ENCODE measurements at places on chromosomes 7 and 10. TPM values are rescaled to one million over a fixed set of nuclear protein-coding genes. Genes with fewer than 3 reads are reported as not detected.

Gene SLC39A12
- 0.22 TPM for total RNA-seq

Gene CCDC6
- 23.1 TPM for total RNA-seq

Gene FFAR4
- total RNA-seq, result 0.04 TPM

Gene SEMA4G
- 2.3 TPM for total RNA-seq

Gene ANKRD2
- total RNA-seq, result not detected

Gene CHN2
- total RNA-seq, result 6.6 TPM

Gene GARIN1A
- total RNA-seq, result not detected

Gene NAT16
- not detected for total RNA-seq

Gene KEL
- total RNA-seq, result not detected

Gene SPDYE5
- total RNA-seq, result not detected

Gene ANKRD16
- 18.1 TPM for total RNA-seq

Gene SEMA3D
- total RNA-seq, result 0.99 TPM

Gene TMEM229A
- total RNA-seq, result 0.06 TPM

GRCh38 chr10:103609231-103610082 lies 116.0 kb downstream of the NEURL1 start:
- DNase-seq, result no peak

GRCh38 chr10:104220522-104220921 lies 11.6 kb downstream of the CFAP43 start:
- no peak for DNase-seq

- peak; percentile 57 for DNase-seq
Measured at GRCh38 chr10:113252650-113253618, 299.9 kb upstream of the HABP2 start.

DNA sequence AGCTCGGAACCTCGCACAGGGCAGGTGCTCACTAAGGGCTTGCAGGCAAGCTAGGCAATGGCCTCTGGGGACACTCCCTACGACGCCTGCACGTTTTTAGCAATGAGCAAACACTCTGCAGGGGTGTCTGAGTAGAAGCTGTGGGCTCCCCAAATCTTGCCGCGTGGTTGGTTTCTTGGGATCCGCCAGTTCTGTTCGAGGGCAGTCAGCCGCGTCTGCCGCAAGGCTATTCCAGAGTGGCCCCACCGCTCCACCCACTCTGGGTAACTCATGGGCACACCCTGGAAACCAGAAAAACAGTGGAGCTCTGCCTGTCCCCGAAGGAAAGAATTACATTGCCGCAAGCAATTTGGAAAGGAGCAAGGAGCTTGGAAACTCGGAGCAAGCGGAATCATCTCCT lies 189.3 kb upstream of the LYZL2 start:
- DNase-seq, result no peak

- DNase-seq, result no peak
Measured at GRCh38 chr10:29328983-29329382, 40.1 kb downstream of the LYZL1 start.

DNA sequence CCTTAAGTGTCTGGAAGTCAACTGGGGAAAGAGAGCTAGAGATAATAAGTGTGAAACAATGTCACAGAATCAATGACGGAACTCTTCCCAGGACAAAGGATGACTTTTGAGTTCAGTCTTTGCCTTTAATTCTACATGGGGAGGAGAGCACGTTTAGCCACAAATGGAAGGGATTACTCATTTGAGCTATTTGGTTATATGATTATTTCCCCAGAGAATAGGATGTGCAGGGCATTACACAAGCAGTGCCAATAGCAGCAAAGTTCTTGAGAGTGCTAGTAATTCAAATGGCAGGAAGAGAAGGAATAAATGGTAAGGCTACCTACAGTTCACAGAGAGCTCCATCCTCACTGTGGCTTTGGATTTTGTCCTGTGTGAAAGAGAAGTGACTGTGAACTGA lies 6.0 kb downstream of the EGFR start:
- DNase-seq, result no peak

DNA sequence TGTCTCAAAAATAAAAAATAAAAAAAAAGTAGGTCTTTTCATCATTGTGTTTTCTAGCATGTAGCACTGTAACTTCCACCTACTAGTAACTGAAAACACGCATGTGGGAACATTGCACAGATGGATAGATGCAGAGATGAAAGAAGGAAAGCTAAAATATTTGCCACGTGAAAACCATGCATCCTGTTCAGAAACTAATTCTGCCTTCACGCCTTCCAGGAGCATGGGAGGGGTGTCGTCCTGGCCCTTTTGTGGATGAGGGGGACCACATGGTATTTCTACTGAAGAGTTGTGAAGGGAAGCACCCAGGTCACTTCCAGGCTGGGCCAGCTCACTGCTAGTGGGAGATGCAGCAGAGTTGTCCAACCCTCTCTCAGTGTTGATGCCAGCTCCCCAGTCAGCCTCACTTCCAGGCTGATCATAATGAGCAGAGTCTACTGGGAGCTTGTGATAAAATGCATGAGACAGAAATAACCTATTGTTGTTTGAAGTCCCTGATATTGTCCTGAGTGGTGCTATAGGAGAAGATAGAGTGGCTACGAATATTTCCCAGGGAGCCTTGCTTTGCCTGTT lies 287.1 kb upstream of the CELF2 start:
- no peak for DNase-seq

DNA sequence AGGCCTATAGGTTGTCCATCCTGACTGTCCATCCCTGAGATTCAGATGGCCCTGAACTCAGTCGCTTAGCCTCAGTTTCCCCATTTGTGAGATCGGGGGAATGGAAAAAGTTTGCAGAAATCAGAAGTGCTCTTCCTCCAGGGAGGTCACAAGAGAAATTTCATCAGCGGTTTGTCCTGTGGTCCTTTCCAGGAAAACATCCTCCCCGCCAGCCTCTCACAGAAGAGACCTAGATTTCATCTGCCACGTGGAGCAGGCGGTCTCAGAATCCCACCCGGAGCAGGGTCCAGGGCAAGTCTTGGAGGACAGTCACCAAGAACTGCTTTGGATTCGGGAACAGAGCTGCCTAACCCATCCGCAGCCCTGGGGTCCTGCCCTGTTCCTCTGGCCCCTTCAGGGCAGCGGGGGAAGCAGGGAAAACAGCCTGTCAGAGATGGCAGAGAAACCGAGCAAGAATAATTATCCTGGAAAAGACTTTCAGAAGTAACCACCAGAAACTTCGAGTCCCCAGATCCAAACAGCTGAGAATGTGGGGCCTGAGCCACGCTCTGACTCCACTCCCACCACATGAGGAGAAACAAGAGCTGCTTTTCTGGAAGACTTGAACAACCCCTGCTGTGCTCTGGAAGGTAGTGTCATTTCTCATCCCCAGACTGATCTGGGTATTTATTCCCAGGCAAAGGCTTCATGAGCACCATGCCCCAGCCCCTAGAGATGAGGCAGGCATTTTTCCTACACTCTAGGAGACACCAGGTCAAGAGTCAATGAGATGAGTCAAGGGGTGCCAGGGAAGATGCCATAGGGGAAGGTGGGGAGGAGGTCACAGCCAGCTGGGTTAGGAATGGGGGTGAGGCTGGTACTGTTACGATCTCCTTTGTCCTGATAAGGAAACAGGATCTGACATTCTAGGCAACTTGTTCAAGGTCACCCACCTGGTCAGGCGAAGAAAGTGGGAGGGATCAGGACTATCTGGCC lies 1.1 kb upstream of the TNS3 start:
- no peak for DNase-seq

GRCh38 chr7:128404143-128404681 lies 5.6 kb downstream of the IMPDH1 start:
- no peak for DNase-seq

DNA sequence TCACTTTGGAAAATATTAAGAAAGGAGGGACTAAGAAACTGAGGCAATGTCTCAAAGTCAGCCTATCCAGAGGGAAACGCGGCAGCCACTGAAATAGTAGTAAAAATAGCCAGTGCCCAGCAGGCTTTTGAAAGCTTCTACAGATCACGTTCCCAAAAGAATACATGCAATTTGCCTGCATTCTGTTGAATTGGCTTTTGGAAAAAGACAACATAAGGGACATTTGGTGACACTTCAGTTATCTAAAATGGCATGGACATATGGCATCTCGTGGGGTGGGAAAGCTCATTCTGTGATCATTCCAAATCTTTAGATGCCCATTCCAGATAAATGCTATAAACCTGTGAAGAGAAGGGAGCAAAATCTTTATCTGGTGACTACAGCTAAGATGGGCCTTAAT lies 82.8 kb upstream of the PDE1C start:
- no peak for DNase-seq

DNA sequence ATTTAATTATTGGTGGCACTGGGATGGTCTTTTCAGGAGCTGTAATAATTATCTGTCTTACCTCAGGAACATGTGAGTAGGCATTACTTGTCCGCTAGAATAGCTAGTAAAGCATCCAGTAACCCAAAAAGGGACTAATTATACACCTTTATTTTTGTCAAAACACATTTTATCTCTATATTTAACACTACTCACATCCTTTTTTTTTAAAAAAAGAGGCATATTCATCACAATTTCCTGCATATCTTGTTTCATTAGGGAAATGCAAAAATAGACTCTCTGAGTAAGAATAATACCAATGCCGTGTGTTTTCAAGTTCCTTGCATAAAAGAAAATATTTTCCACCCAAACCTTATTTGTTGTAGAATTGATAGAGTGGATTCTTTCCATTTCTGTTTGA lies 99.5 kb downstream of the VTI1A start:
- no peak for DNase-seq

DNA sequence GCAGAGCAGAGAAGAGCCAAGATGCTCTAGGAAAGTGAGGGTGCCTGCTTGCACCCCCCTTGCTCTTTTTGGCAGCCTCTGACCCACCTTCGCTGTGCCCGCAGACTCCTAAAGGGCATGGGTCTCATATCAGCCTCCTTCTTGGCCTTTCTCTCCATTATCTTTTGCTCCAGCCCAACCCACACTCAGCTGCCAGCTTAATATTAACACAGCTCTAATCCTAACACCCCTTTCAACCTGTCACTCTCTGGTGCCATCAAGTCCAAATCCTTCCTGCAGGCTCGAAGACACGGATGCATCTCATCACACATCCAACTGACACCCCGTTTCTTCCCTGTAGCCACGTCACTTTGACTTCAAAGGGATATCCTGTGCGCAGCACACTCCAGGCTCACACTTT lies 171.6 kb upstream of the AUTS2 start:
- DNase-seq, result no peak

DNA sequence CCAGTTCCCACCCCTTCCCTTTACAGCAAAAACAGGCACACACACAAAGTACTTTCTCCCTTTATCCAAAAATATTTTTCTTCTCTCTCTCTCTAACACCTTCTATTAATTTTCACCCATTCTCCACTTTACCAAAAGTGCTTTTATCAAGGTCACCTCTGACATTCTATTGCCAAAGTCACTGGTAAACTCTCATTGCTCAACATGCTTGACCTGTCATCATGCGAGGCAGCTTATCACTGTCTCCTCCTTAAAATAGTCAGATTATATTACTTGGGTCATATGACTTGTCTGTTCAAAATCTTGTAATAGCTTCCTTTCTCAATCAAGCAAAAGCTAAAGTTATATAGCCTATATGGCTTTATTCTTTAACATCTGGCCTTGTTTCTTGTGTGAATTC lies 28.6 kb downstream of the MACC1 start:
- no peak for DNase-seq

- no peak for DNase-seq
Measured at GRCh38 chr7:129401967-129402860, 32.0 kb upstream of the STRIP2 start.

DNA sequence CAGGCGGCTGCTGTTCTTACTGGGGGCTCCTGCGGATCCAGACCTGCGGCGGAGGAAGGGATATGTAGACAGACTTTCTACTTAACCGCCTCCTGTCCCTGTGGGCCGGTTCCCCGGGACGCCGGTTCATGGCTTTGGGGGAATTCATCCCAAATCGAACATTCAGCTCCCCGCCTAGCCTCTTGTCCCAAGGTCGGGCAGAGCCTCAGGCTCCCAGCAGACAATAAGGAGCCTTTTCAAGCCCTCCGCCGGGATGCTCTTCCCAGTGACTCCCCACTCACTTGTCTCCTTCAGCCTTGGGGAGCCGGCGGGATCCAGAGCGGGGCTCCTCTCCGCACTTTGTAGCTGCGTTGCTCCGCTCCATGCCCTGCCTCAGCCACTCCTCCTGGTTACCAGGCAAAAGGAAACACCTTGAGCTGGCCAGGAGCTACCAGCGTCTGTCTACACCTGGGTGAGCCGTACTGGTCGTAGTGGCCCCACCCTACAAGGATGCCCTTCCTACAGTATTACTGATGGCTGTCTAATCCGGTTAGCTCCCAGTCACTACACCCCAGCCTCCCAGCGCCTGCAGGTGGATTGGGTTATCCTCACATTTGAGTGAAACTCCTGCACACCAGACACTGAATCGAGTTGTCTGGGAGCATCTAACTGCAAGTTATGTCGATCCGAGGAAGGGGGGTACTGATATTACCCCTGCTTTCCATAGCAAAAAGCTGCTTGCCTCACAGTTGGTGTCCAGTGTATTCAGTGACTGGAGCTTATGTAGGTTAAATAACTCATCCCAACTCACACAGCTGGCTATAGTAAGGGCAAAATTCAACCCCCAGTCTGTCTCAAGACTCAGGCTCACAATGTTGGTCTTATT lies at the start of gene C10orf95:
Gene C10orf95 (minus strand): TSS at position 439 of the 865 bp plus-strand sequence. CDS start 450 bp downstream, outside the sequence.
- no peak for DNase-seq

GRCh38 chr10:69503896-69504265 lies 52.6 kb downstream of the TSPAN15 start:
- DNase-seq, result no peak

- no peak for DNase-seq
Measured at GRCh38 chr10:110317866-110318850, 13.4 kb upstream of the SMNDC1 start.

DNA sequence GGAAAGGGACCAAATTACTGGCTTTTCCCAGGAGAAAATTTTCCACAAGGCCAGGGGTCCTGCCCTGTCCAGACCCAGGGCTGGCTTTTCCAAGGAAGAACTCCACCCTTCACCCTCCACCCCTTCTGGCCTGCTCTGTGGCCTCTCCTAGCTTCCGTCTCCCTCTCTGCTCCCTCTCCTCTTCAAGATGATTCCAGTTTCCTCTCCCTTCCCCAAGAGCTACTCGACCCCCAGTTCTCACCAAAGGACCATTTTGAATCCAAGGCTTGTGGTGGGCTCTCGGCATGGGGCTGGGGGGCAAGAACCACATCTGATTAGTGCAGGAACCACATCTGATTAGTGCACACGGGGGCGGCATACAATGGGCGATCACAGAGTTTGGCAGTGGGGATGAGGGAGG lies 7.7 kb downstream of the CHAT start:
- DNase-seq, result no peak

GRCh38 chr10:17265468-17265867 lies 37.4 kb downstream of the VIM start:
- DNase-seq, result no peak

DNA sequence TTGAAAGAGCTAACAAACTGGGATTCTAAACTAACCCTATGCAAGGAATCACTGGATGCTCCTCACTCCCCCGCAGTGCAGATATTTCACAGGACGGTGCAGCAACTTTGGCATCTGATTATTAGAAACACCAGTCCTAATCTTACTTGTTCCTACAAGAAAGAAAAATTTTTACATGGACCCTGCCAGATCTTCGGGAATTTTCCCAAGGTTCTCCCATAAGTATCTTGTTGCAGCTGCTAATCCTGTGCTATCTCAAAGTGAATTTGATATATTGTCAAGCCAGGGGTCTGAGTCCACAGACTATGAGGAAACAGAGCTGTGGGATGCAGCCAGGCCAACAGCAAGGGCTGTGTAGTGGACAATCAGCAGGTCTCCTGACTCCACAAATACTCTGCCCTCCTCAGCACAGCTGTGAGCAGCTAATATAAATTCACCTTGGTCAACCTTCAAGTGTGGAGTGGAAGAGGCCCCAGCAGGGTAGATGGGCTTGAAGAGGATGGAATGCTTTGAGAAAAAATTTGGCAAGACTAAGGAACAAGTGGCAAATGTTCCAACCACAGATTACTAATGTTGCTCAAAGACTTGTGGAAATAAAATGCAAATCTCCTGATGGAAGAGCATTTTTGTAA lies 25.6 kb downstream of the VSTM4 start:
- DNase-seq, result no peak

Data from neural progenitor cell (in vitro differentiated cells).